Omental fat pad (tissue), 4 donors: ENCODE measurements at places on chromosomes 4 and X. TPM values are rescaled to one million over a fixed set of nuclear protein-coding genes. Genes with fewer than 3 reads are reported as not detected.

DNA sequence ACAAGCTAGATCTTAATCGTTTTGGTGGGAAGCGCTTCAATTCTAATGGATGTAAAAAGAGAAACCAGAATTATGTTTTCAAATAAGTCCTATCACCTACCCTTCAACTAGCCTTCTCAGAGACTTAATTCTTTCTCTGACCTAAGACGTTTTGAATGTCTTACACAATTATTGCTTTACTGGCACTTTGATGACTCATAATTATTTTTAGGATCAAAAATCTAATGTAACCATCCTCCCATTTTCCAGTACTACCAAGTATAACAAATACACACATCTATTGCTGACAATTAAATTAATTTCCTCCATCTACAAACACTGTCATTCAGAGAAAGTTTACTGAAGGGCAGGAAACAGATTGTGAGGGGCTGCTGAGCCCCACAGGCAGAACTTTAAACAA lies 108.6 kb downstream of the PPP3CA start:
- no peak for DNase-seq

CLDN22 gene
- not detected for total RNA-seq

GRCh38 chr4:71406459-71406963 lies 67.7 kb downstream of the SLC4A4 start:
- no peak for DNase-seq

GRCh38 chr4:18734405-18734804 lies 712.9 kb upstream of the LCORL start:
- no peak for DNase-seq

TRIM61 gene
- 1.4 TPM for total RNA-seq

DNA sequence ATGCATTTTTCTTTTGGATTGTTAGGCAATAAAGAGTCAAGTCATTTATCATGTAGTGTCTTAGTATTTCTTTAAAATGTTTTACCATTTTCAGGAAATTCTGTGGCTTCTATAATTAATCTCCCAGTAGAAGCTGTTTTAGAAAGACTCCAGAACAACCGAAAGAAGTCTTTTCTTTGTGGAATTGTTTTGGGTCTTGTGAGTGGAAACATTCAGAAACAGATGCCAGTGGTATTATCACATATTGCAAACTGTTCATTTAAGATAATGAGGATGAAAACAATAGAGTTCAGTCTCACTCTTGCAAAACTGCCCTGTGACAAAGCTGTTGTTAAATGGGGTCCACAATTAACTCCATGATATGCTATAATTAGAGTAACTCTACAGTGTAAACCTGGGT lies 211.2 kb upstream of the KIT start:
- no peak for DNase-seq

GRCh38 chr4:85798012-85798770 lies 323.2 kb downstream of the ARHGAP24 start:
- no peak for DNase-seq

- no peak for DNase-seq
Observed at GRCh38 chr4:109928327-109929045, 15.8 kb downstream of the EGF start.

GRCh38 chr4:109648997-109649575 lies 54.2 kb downstream of the CASP6 start:
- DNase-seq = no peak

DNA sequence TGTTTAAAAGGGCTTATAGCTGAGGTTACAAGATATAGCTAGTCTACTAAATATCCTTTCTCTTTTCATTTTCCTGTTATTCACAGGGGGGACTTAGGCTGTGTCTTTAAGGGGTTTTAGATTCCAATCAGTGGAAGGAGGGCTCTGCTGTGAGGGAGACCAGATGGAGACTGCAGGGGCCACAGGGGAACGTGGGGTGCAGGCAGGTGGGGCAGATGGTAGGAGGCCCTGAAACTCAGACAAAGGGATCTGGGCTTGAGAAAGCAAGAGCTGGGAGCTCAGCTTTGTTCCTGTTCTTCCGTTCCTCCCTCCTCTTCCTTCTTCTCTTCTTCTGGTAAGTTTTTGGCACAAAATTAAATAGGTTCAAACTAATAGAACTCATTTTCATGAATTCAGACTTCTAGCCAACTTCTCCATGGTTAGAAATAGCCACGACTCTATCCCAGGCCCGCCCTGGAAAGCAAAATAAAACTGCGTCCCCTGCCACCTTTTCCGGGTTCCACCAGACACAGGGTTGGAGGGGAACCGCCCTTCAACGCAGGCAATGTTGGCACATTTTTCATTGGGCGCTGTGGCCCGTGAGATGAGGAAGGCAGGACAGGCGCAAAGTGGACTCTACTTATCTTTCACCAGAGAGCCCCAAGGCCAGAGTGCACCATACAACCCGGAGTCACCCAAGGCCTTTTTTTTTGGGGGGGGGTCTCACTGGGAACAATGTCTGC lies 3.5 kb upstream of the TMSB4X start:
- DNase-seq = no peak

- no peak for DNase-seq
Observed at GRCh38 chr4:175453456-175453855, 358.6 kb downstream of the GPM6A start.

DNA sequence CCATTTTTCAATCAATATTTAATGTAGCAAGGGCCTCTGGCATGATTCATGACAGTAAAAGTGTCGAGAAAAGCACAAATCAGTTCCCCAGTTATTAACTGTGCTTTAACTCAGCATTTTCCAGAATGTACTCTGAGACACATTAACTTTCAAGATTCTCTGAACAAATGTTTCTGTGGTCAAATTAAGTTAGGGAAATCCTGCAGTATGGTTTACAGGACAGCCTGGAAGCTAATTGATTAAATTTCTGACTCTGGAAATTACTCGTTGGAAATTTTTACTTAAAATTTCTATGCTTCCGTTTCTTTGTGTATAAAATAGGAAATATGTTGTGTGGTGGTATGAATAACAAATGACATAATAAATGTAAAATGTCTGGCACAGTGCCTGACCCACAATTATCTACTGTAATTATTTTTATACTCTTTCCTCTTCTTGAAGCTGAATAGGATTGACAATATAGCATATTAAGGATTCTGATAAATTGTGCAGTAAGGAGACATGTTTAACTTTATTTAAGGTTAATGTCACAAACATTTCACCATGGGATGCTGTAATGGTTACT lies 33.7 kb downstream of the STK32B start:
- DNase-seq = no peak

DNA sequence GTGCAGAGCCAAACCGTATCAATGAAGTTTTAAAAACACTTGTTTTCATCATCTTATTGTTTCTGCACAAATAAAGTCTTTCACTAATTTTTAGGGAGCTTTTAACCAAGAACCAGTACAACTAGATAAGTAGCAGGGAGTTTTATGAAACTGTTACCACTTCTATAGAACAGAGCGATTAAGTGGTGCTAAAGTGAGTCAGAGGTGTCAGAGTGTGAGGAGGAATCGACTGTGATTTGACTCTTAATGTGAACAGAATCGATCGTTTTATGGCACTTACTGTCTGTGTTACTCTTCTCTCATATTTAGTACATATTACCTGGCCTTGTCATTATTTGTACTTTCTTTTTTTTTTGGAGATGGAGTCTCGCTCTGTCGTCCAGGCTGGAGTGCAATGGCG lies 43.3 kb downstream of the PDK3 start:
- no peak for DNase-seq

L1CAM gene
- 2.8 TPM for total RNA-seq

PPEF1 gene
- not detected for total RNA-seq

- no peak for DNase-seq
Observed at GRCh38 chr4:17667653-17668201, 53.3 kb downstream of the MED28 start.
